ENCODE measurements at places on chromosomes 11 and 22.

GRCh38 chr11:44556735-44557409, 8.6 kb upstream of the CD82 start:
- peak; percentile 62 for DNase-seq

- DNase-seq = peak; percentile 59
Observed at GRCh38 chr11:66335531-66336233, 552 bp downstream of the RIN1 start.

DNA sequence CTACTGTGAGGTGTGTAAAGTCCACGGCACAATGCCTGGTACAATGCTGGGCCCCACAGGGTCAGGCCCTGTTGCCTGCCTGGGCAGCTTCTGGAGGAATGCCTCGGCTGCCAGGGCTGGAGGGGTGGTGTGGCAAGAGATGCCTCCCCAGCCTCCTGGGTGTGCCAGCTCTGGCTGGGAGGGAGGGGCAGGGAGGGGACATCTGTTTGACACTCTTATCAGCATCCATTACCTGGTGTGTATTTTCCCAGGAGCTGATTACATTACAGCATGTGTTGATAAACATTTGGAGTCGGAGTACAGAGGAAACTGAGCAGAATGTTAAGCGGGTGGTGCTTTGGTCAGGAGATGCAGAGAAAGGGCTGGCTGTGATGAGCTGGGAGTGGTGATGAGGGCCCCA, 11.0 kb upstream of the NECTIN1 start:
- no peak for DNase-seq

DNA sequence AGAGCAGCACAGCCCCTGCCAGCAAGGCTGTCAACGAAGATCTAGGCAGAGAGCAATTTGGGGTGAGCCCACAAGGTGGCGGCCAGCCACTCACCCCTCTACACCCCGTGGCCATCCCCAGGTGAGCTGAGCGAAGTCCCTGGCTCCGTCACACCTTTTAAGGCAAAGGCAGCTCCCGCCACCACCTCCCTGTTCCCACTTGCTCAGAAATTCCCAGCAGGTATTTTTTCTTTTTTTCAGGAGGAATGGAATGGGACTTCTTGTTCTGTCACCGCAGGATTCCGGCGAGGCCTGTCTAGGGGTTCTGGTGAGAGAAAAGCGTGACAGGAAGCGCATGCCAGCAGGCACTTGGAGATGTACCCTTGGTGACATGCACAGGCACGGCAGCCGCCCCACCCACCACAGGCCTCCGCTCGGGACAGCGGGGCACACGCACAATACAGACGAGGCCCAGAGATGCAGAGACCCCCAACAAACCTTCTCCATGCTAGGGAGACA, 10.0 kb downstream of the RPL3 start:
- DNase-seq = no peak
